Eye (tissue), 1 donor: ENCODE measurements at places on chromosomes 12 and 14.

DNA sequence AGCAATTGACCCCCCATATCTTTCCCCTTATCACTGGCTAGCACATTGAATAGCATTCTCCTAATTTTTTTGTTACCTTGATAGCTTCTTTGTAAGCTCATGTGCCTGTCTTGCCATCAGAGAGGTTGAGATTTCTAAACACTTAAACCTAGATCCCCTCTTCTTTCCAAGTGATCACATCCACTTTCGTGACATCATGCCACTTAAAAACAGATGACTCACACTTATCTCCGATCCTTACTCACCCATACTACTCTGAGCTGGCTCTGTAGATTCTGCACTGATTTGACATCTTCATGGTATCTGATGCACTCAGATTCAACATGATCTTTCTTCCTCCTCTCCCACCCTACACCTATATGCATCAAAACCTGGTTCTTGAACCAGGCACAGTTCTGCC lies 10.5 kb downstream of the GPR137C start:
- no peak for DNase-seq

- no peak for DNase-seq
Measured at GRCh38 chr14:94868772-94869072, 98.8 kb upstream of the GSC start.

- no peak for DNase-seq
Measured at GRCh38 chr12:104565606-104566243, 109.0 kb downstream of the CHST11 start.

DNA sequence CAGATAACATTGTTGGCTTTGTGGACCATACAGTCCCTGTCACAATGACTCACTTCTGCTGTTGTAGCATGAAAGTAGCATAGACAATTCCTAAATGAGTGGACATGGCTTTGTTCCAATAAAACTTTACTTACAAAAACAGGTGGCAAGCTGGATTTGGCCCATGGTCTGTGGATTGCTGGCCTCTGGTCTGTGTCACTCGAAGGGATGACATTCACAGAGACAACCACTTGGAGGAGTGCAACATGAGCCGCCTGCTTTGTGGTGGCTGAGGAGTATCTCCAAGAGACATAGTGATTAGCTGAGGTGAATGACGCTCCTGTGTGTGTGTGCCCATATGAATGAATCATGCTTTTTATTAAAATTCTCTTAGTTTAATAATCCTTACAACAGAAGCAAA lies 81.3 kb upstream of the NRXN3 start:
- DNase-seq, result no peak

- DNase-seq, result no peak
Measured at GRCh38 chr12:46145881-46146280, 123.0 kb downstream of the SLC38A1 start.

- DNase-seq, result no peak
Measured at GRCh38 chr12:91204421-91204820, 21.8 kb upstream of the DCN start.
